Left lobe of liver (tissue), 2 donors: ENCODE measurements at places on chromosomes 4 and X. TPM values are rescaled to one million over a fixed set of nuclear protein-coding genes. Genes with fewer than 3 reads are reported as not detected.

GRCh38 chr4:177066746-177067145 lies 242.9 kb upstream of the NEIL3 start:
- no peak for DNase-seq

- DNase-seq, result no peak
Observed at GRCh38 chr4:122542411-122543236, 78.2 kb downstream of the IL21 start.

DNA sequence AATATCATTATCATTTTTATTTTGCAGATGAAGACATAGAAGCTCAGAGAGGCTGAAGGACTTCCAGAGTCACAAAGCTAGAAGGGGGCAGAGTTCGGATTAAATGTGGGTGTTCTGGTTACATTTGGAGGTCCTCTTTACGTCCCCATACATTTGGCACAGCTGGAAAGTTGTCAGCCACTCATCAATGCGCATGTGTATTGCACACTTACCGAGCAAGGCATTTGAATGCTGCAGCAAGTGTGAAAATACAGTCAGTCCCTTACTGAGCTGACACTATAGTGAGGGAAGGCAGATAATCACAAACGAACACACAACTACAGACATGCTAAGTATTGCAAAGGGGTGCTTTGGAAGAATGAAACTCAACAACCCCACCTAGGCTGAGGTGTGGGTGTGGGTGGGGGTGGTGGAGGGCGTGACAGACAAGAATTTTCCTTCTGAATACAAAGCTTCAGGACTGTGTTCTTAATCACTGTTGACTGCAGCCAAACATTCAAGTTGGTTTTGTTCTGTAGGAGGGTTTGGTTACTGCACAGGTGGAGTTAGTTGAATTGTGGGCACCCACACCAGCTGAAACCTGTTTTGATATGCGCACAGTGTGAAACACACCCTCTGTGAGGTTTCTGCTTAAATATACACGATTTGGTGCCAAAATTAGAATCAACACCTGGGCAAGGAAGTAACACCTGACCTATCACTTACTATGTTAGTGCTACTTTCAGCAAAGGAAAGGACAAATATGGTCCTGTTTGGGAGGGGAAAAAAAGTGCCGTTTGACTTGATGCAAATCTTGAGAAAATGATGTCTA lies 72.4 kb downstream of the COQ2 start:
- DNase-seq, result no peak

The FATE1 gene
- total RNA-seq, result not detected

The MAMLD1 gene
- 3.1 TPM for total RNA-seq

The SPACA5 gene
- not detected for total RNA-seq

The MAGEB10 gene
- not detected for total RNA-seq
